ENCODE measurements at places on chromosomes 7 and 10.

- no peak for DNase-seq
Observed at GRCh38 chr10:100129424-100129823, 47.8 kb upstream of the CPN1 start.

GRCh38 chr7:18163091-18163490, 135.4 kb upstream of the PRPS1L1 start:
- DNase-seq = no peak

GRCh38 chr10:127092916-127093315, 103.5 kb downstream of the INSYN2A start:
- no peak for DNase-seq

DNA sequence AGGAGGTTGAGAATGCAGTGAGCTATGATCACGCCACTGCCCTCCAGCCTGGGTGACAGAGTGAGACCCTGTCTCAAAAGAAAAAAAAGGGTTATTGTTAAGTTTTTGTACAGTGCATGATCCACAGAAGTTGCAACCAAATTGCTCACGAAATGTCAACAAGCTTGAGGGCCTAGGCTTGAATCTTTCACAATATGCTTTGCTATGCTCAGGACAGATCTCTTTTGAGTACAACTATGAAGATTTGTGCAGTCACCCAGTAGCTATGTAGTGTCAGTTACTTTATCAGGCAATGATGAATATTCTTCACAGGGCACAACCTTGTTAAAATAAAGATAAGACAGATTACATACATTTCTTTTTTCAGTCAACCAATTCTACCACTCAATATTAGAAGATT, 109.2 kb downstream of the PRTFDC1 start:
- DNase-seq = no peak

- no peak for DNase-seq
Observed at GRCh38 chr10:17455015-17455520, 673 bp upstream of the ST8SIA6 start.

DNA sequence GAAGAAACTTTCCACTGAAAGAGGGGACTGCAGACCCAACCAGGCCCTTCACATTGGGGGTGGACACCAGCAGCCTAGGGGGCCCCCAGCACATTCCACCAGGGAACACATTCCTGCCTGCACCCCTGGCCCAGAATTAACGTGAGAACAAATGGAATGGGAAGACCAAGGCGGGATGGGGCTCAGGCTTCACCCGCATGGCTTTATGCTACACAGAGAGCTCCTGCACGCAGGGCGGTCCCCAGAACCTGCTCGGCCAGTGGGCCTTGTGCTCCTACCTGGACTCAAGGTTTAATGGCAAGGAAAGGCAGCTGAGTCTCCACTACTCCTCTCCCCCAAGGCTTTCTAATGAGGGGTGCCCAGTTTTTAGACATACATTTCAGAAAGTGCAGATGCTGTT, 146.3 kb upstream of the GPR26 start:
- no peak for DNase-seq

DNA sequence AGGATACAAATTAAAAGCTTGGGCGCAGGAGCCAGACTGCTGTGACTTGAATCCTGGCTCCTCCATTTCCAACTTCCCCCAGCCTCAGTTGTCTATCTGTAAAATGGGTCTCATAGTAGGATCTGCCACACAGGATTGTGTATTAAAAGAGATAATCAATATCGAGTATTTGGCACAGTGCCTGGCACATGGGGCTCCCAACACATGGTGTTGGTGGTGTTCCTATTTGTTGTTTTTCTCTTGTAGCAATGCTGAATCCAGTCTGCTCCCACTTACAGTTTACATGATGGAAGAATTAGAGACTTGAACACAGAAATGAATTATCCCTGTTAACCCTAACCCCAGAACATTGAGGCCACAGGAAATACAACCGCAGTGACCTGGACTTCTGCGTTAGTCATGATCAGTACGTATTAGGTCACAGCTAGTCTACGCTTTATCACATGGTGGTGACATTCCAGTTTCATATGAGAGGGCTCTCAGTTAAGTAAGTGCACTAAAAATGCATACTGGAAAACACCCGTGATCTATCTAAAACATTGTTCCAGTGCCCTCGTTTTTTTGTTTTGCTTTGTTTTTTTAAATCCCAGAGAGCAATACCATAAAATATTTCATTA, 169.5 kb upstream of the KLF14 start:
- no peak for DNase-seq

GRCh38 chr7:46812101-46812675, 769.7 kb downstream of the TNS3 start:
- DNase-seq = no peak

GRCh38 chr7:14834456-14834855, 68.1 kb downstream of the DGKB start:
- no peak for DNase-seq

DNA sequence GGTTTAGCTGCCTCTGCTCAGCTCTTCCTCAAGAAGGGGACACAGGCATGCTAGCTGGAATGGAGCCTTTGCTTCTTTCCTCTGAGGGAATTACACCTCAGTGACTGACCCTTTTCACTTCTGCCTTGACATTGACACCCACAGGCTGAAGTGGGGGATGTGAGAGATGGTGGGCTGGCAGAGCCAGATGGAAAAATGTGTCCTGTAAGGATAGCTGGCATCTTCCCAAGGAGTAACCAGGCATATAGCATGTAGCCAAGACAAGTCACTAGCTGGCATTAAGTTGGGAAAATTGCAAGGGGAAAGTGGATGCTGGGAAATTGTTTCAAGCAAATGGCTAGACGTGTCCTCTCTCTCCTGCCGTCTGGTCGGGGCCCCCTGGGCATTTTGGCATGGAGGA, 19.9 kb downstream of the STMP1 start:
- DNase-seq = no peak

GRCh38 chr7:80392229-80393169, 119.4 kb downstream of the GNAT3 start:
- DNase-seq = no peak

- no peak for DNase-seq
Observed at GRCh38 chr7:44059219-44060090, 5.9 kb downstream of the PGAM2 start.

DNA sequence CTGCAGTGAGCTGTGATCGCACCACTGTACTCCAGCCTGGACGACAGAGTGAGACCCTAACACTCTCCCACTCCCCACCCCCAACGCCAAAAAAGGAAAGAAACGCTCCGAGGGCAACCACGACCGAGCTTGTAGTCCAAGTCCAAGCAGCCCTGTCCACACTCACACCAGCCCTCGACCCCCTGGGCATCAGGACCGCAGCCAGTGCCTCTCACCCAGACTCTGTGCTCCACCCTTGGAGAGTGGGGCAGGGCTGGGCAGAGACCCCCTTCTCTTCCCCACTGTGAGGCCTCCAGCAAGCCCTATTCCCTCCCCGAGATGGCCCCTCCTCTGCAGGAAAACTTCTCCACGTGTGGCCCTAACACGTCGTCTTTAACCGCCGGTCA, 82.6 kb downstream of the FOXL3 start:
- no peak for DNase-seq

GRCh38 chr7:135716677-135717238, 11.2 kb downstream of the SLC13A4 start:
- DNase-seq = no peak

DNA sequence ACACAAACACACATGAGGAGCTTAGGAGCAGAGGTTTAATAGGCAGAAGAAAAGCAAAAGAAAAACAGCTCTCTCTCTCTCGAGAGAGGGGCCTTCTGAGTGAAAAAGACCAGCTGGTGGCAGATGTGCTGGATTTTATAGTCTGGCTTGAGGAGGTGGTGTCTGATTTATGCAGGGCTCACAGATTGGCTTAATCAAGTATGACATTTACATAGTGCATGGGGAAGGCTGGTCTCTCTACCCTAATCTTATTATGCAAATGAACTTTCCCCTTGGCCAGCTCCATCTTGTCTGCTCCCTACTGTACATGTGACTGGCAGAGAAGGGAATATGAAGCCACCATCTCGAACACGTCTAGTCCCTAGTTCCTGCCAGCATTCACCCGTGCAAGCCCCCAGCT, 219.5 kb upstream of the ZNF804B start:
- no peak for DNase-seq

GRCh38 chr7:32153006-32153405, 82.8 kb upstream of the PDE1C start:
- DNase-seq = no peak

DNA sequence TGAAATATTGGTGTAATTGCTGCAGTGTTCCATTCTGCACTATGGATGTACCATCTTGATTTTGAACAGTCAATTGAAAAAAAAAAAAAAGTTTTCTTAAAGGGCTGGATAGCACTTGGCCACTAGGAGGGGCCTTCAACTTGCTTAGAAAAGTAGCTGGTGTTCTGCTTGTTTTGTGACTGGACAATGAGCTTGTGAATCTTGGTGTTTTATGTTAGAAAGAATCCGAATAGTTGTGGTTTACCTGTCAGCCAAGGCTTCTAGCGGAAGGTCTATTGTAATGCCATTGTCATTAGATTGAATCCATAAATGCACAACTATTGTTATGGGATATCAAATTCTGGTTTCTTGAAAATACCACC, 77.1 kb downstream of the BMPER start:
- DNase-seq = no peak

GRCh38 chr10:46559231-46559671, 2.8 kb upstream of the GPRIN2 start:
- no peak for DNase-seq

DNA sequence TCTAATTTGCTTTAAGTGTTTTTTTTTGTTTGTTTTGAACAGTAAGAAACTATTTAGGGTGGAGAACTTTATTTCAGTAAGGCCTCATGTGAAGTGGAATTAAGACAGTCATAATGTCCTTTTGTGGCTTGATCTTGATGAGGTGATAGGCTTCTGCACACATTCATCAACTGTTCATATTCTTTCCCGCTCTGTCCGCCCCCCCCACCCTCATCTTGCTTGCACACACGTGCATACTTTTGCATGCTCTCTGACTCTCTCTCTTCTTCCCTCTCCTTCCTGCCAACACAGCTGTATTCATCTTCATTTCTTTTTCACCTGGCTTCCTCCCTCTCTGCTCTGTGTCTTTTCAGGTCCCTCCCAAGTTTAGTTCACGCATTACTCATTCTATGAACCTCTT, 429.6 kb downstream of the AUTS2 start:
- DNase-seq = no peak

GRCh38 chr10:104281694-104282093, 12.7 kb downstream of the GSTO2 start:
- DNase-seq = no peak

DNA sequence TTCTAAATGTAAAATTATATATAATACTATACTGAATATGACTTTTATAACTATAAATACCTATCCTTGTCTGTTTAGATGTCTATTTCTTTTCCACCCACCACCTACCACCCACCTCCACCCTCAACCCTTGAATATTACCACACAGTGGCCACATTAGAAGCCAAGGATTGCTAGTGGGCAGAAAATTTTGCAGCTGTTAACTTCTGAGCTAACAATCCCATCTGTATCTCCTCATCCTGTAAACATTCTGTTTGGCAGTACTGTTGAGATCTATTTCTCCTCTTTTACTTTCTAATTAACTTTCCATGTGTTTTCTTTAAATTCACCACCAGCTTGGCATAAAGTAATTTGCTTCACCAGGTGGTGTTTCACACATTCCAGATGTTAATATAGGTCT, 281.1 kb upstream of the BMPER start:
- no peak for DNase-seq

DNA sequence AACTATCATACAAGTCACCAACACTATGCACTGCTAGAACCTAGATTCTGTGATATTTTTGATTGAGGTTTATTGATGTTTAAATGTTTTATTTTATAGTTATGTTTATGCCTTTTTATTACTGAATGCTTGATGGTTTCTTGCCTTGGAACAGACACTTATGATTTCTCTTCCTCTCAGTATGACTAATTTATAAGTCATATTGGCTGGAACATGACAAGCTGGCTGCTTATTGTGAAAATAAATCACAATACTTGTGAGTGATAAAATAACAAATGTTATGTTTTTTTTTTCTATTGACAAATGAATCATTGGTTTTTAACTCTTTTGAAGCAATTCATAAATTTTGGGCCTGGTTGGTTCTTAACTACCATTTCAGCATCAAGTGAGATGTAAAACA, 142.0 kb upstream of the MALRD1 start:
- DNase-seq = no peak

DNA sequence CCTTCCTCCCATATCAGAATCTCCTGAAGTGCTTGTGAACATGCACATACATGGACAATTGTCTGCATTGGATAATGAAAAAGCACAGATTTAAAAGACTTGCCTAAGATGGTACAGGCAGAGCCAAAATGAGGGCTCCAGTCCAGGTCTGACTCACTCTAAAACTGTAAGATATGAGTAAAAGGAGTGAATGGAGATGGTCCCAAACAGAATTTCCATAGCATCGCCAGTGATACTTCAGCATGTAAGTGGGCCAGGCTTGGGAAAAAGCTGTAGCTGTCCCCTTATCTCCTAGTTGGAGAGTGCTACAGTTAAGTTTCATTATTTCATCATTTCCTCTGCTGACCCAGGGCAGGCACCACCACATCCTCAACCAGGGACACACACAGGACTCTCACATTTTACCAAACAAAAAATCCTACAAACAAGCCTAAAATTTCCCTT, 26.4 kb upstream of the IL6 start:
- no peak for DNase-seq

GRCh38 chr10:116737627-116738327, 4.6 kb downstream of the HSPA12A start:
- no peak for DNase-seq

GRCh38 chr10:79245539-79246208, 101.6 kb upstream of the PPIF start:
- DNase-seq = no peak

DNA sequence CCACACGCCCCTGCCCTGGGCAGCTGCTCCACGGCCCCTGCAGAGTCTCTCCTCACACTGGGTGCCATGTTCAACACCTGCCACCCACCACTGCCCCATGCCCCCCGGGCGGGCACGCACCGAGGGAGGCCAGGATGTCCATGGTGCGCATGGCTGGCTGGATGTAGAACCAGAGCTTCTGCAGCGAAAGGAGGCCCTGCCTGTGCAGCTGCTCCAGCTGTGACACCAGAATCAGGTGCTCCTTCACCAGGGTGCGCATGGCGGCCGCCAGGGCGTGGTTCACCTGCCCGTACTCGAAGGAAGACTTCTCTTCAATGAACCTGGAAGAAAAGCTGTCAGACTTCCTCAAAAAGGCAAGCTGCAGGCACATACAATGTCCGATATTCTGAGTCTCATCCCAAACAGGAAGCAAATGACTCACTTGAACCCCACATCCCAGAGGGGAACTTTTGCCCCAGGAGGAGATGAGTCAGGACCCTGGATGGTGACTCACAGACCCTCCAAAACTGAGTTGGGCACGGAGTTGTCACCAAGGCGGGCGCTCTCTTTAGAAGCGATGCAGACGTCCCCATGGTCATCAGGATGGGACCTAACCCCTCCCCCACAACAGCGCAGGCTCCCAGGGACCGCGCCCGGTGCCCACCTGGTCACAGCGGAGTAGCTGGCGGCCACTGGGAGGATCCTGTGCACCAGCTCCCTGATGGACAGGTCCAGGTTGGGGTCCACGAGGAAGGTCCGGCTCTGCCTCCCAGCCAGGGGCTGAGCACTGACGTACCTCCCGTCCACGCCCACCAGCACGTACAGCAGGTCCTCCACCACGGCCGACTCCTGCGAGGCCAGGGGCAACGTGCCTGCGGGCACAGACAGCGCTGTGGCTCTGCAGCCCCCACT, 15.5 kb downstream of the TUBGCP2 start:
- no peak for DNase-seq

Data from stimulated activated naive CD4-positive, alpha-beta T cell treated with Interleukin-2 at 50 U/mL for 16 hours (primary cell).